ENCODE measurements at places on chromosomes 2 and 18. TPM values are rescaled to one million over a fixed set of nuclear protein-coding genes. Genes with fewer than 3 reads are reported as not detected.

C2orf66 gene
- 0.36 TPM for total RNA-seq

NEU2 gene
- total RNA-seq = not detected

PROKR1 gene
- total RNA-seq = not detected

TNFAIP6 gene
- total RNA-seq = 43.1 TPM

SP140 gene
- total RNA-seq = 0.36 TPM

TFCP2L1 gene
- not detected for total RNA-seq

ACVR2A gene
- 39.4 TPM for total RNA-seq
